ENCODE measurements at places on chromosomes 5 and 9.

DNA sequence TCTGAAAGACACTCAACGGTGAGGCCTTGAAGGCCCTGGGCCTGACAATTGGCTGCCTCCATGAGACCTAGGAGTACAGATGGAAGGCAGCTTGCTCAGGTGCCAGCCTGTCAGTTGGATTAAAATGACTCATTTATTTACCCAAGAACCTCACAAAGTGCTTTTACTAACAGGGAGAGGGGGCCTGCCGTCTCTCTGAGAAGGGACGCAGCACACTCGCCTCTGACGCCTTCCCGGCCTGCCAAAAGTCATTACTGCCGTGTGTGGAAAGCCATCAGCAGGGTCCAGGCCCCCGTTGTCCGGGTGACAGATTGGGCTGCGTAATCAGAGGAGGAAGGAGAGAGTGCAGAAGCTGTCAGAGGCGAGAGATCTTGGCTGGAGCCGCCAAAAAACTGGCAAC lies 32.4 kb downstream of the DDX31 start:
- no peak for DNase-seq

DNA sequence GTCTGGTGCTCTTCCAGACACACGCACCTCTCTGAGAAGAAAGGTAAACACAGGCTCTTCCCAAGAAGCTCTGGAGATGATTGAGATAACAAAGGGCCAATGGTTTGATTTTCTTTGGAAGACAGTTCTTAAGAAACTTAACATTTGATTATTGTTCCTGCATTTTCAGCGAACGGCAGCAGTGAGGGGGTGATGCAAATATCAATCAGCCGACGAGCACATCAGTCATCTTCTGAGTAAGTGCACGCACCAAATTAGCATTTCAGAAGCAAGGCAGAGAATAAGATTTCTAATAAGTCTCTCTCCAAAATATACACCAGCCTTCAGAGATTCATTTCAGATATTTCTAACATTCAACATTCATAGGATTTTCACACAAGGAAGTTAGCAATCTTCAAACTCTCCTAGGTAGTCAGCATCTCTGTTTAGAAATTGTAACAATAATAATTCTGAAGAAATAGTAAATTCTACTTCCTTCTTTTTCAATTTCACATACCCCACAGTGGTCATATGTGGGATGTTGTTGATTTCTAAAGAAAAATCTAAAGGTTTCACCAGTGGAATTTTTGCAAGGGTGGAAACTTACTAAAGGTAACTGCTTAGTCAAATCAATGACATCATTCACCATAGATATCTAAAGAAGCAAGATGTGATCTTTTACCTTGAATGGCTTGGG lies 250.3 kb downstream of the SEC61B start:
- DNase-seq, result no peak

- DNase-seq, result no peak
Measured at GRCh38 chr5:170333161-170333910, 35.8 kb upstream of the LCP2 start.

DNA sequence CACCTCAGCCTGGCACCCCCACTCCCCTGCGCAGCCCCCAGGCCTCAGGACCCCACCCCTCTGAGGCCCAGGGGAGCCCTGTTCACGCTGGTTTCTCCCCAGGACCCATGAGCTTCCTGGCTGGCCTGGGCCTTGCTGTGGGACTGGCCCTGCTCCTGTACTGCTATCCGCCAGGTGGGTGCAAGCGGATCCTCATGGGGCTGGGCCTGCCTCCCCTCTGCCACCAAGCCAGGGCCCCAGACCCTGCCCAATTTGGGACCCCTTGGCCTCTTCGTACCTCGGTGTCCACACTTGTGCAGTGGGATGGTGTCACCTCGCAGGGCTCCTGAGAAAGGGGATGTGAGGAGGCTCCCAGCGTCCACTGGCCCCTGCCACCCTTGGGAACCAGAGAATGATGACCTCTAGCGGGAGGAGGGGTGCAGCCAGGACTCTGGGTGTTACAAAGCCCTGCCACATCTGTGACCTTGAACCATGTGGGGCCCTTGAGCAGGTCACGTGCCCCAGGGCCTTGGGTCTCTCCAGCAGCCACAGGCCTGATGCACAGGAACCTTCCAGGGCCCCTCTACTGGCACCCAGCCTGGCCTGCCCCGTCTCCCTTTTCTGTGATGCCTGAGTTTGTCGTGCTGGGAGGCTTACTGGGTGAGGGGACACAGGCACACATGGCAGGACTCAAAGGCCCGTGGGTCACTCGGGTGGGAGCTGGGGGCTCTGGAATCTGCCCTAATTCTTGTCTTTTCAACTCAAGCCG lies 16.3 kb downstream of the CARD19 start:
- DNase-seq, result no peak

GRCh38 chr9:16500386-16500785 lies 370.1 kb downstream of the BNC2 start:
- no peak for DNase-seq

DNA sequence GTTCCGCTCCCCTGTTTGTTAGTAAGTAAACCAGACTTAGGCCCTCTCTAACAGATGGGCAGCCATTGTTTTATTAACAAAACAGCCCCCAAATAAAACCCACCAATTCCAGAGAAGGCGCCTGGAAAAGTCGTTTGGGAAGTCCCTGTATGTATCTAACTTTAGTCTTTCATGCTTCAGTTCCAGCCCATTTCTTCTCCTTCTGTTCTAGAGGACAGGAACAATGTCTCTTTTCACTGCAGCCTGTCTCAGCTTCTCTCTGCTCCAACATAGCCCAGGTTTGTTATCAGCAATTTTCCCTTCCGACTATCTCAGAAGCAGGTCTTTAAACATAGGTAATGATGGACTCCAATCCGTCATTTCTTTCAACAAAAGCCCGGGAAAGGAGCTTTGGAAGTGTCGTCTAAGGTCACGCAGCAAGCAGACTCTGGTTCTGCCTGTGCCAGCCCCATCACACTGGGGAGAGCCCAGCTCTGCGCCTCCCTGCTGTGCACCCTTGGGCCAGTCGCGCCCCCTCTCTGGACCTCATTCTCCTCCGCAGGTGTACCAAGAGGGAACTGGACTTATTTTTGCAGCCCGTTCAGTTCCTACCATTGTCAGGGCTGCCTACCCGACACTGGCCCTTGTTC lies 9.6 kb upstream of the AKNA start:
- no peak for DNase-seq

DNA sequence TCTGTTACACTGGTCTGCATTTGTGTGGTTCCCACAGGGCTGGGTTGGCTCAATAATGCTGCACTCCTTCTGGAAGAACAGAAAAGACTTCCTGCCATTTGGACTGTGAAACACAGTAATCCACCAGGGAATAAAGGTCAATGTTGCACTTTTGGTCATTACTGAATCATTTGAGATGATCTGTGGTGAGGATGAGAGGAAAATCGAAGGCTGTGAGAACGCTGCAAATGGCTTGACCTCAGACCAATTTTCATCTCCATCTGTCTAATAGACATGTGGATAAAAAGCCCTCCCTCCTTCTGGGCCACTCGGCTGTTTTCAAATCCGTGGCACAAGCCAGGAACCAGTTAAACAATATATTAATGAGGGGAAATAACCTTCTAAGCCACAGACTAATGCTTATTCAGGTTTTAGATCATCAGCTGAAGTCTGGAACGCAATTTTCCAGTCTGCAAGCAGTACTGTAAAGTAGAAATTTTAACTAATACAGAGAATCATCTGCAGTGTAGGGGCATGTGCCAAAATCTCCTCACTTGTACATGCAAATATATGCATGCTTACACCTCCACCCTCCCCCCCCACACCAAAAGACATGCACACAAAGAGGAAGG lies 20.2 kb downstream of the TLE1 start:
- DNase-seq, result no peak

DNA sequence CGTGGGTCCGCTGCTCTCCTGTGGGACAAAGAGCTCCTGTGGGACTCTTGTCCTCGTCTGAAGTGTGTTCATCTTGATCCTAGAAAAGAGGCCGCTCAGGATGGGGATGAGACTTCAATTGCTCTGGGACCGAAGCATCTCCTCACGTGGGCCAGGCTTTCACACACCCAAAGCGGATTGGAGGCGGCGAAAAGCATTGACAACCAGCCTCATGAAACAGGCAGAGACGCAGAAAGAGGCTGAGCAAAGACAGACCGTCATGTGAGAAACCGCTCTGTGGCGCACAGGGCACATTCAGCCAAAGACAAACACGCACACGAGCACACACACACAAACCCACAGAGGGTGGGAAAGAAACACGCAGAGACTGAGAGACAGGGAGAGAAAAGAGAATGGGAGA lies 479.5 kb downstream of the SPATA31A7 start:
- no peak for DNase-seq

DNA sequence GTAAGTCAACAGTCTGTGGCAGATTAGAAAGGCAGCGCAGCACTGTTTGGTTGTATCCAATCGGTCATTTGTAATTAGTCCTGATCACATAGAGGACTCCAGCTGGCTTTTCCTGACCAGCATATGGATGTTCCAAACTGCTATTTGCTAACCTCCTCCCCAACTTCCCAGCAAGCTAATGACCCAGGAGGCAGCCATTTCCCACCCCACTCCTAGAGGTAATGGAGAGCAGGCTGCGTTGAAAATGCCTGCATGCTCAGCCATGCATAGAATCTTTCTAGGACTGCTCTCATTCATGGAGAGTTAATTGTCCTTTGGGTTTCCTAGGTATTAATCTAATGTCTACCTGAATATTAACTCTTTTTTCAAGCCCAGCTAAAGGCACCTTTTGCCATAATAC lies 850.6 kb upstream of the WWC1 start:
- no peak for DNase-seq

DNA sequence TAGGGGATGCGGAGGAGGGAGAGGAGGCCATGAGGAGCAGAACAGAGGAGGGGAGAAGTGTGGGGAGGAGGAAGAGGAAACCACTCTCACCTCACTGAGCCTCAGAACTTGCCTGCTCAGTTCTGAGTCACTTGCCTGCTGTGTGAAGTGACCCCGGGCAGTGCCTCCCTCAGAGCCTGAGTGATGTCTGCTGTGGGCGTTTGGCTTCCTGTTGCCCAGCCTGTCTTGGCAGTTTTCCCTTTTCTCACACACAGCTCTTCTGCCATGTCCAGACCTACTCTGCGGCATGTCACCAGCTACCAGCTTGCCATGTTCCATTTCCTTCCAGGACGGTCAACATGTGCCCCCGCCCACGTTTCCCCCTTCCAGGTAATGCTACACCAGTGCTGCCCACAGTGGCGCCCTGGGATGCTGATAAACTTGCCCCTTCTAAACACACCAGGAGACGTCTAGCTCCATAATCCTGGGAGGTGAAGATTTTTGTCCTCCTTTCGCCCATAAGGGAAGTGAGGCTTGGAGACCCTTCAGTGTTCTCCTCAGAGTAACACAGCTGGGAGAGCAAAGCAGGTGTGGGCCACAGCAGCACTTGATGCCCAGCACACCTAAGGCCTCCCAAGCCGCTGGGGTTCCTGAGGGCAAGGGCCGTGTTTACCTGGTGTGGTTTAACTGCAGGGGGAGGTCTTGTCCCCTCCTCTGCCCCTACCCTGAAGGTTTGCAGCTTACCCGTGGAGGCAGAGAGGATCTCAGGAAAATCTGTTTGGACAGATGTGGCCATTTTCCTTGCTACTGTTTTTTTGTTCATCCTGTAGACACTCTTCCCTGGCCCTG lies 63.8 kb upstream of the RNF130 start:
- DNase-seq, result no peak

DNA sequence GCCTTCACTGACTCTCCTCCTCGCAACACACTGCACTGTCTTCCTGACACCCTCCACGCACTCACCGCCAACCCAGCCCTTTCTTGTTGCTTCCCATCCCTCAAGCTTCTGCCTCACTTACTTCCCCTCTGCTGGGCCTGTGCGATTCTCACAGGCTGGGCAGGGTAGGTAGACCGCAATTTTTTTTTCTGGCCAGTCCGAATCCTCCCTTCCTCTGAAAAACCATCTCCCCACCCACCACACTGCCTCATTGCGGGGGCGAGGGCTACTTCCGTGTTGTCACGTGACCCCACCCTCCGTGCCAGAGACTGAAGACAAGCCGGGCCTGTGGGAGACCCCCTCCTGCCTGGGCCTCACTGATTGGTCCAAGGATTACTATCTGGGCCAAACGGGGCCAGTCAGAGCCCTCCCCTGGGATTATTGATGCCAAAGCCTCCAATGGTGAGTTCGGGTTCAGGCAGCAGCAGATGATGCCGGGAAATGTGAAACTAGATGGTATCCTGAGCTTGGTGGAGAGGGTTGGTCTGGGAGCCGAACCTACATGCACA lies 73.1 kb downstream of the STK10 start:
- DNase-seq, result peak; percentile 35

- no peak for DNase-seq
Measured at GRCh38 chr5:181186986-181187499, 18.0 kb downstream of the TRIM7 start.

DNA sequence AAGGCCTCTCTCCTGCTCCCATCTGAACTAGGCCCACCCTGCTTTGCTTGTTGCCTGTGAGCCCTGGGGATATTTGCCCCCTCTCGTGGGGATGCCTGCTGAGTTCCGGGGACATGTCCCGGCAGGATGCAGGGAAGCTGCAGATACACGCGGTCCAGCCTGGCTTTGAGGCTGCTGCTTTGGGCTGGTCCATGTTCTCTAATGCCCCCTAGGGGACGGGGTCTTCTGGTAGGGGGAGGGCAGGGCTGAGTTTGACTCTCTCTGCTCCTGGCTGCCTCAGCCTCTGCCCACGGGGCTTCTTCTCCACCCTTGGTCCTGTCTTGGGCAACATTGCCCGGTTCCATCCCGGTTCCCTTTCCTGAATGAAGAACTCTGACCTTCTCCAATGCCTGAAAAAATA lies 84.9 kb upstream of the ASS1 start:
- no peak for DNase-seq

DNA sequence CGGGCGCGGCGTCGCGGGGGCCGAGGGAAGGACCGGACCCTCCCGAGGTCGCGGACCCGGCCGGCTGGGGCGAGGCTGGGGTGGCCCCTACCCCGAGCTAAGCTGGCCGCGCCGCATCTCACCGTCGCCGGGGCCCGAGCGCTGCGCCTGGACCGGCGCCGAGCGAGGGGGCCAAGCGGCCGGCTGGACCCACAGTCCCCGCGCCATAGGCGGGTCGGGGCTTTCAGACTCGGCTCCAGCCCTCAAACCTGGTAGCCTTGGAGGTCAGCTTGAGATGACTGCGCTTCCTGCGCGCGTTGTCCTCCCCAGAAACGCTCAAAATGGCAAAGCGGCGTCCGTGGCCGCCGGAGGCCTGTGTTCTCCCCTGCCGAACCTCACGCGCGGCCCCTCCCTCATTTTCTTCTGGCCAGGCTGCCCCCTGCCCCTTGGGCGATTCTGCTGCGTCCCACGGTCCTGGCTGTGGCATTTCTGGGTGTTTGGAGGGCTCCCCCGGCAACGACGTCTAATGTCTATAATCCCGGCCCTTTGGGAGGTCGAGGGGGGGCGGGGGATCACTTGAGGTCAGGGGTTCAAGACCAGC lies 8.7 kb upstream of the GRIN1 start:
- no peak for DNase-seq

DNA sequence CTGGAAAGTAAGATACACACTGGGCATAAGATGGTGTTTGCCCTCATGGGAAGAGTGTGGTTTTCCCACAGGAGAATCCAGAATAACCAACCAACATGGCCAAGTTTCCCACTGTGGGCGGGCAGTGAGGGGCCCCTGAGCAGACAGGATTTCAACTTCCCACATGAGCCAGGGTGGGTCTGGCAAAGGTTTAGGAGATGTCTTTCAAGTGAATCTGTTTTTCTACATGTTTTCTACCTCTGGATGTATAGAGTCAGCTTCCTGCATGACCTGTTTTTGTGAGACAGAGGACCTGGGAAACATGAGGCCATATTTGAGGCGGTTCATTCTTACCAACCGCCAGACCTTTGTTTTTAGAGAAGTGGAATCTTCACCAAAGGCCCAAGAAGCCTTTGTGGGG lies 100.5 kb downstream of the TLE4 start:
- DNase-seq, result no peak

GRCh38 chr9:127096208-127096607 lies 26.2 kb downstream of the ANGPTL2 start:
- DNase-seq, result no peak

- DNase-seq, result no peak
Measured at GRCh38 chr5:11322133-11322532, 561.1 kb upstream of the DAP start.
